Renal cortical epithelial cell (primary cell): ENCODE measurements at places on chromosomes 13 and 19.

GRCh38 chr13:80251403-80251802 is 89.5 kb downstream of the SPRY2 start:
- peak; percentile 78 for DNase-seq

DNA sequence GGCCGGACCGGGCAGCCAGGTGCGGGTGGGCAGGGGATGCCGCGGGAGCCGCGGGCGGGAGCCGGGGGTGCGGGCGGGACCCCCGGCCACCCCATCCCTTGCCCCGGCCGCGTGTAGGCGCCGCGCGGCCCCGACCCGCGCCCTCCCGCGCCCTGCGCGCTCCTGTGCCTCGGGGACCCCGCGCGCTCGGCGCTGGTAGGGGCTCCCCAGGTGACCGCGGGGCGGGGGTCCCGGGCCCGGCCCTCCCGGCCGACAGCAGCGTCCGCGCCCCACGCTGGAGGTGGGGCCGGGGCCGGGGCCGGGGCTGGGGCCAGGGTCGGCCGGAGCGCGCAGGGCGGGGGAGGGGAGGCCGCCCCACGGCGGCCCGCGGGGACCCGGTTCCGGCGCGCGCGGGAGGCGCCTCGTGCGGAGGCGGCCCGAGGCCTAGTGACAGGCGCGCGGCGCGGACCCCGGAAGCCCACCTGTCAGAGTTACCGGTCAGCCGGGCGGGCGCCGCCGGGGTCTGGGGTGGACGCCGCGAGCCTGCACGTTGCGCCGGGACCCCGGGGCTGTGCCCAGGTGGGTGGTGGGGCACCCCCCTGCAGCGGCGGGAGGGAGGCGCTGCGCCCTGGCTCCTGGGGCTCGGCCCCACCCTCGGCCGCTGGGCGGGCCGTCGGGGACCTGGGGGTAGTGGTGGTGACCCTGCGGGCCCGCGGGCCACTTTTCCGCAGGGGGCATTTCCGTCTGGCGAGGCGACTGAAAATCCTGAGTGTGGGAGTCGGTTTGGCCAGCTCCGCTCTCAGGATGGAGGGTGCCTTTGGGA is 518 bp downstream of the TFDP1 start:
- no peak for DNase-seq

- no peak for DNase-seq
These were observed 37.0 kb upstream of the TEX29 start for GRCh38 chr13:111283457-111283856.

GRCh38 chr19:18262144-18262543 is 12.1 kb downstream of the IQCN start:
- no peak for DNase-seq

DNA sequence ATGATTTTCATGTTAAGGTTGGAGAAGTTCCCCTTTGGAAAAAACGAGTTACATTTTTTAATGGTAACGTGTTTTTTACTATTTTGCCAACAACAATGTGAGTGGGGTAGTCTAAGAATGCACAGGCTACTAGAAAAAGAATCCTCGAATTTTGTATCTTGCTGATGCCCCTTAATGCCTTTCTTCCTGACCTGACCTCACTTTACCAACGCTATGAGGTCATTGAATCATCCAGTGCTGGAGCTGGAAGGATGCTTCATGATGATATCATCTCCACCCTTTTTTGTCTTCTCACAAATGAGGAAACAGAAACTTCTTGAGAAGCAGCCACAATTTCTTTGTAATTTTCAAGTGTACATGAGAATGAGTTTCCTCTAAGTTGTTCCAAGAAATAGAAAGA is 8.2 kb upstream of the UBL3 start:
- DNase-seq: no peak

DNA sequence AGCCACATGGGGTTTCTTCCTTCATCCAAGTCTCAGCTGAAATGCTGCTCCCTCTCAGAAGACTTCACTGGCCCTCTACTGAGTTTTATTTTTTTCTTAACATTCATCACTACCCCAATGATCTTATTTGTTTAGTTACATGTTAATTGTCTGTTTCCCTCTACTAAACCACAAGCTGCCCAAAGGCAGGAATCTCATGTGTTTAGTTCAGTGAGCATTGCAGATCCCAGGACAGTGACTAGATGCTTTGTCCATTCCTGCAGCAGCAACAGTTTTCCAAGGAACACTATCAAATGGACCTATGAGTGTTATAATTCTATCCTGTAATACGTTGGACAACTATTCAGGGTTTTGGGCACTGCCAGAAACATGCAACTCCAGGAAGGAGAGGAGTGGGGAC is 93.1 kb downstream of the RNASEH2B start:
- no peak for DNase-seq

DNA sequence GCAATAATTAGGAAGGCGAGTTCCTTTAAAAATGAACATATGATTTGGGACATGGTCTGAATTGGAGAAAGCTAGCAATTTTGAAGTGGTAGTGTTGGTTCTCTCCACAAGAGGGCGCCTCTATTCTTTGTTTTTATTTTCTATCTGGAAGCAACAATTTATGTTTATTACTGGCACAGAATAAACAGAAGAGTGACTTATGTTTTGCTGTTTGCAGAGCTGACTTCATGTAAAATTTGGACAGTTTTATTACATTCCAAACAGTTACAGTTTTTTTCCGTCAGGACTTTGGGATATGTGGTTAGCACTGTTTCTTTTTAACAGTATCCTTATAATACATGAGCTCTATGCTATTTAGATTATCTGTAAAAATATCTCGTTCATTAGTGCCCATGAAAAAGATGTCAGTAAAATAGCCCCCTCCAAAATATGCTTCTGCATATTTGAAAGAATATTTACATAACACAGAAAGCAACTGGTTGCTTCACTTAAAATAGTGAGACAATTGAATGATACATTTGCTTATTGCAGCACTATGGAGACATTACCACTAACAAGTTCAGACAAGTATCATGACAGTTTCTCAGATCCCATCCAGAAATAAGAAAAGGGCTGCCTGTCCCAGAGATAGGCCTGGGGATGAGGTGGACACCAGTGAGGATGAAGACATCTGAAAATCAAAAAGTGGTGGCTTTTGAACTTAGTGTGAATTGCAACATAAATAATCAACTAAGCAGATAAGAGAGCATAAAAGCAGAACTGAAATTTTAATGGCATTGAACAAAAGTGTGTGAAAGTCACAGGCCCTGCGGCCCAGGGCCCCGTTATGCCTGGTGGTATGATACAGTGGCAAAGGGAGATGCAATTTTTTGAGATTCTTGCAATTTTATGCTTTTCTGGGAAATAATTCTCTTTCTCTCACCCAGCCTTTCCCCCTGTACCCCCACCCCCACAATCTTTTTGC is 32.3 kb upstream of the FGF9 start:
- peak; percentile 40 for DNase-seq

DNA sequence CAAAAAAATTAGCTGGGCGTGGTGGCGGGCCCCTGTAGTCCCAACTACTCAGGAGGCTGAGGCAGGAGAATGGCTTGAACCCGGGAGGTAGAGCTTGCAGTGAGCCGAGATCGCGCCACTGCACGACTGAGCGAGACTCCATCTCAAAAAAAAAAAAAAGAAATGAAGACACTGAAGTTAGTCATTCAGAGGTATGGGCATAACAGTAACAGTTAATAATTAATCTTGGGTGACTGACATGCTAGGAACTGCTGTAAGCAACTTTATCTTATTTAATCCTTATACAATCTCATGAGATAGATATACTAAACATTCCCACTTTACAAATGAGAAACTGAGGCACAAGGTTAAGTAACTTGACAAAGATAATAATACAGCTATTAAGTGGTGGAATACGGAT is 4.9 kb downstream of the SKA3 start:
- DNase-seq: peak; percentile 85

DNA sequence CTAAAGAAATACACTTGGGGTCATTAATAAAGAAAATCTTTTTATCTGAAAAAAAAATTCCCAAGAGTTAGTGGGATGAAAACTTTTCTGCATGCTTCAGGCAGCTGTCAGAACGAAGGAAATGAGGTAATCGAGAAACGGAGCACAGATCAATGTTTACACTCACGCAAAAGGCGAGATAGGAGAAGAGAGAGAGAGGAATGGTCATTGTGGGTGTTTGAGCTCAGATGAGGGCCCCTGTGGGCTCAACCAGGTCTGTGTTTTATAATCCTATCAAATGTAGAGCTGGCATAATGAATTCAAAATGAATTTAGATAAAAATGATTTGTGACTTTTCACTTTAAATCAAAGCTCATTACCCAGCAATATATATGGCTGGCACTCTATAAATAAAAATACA is 6.3 kb upstream of the RXFP2 start:
- no peak for DNase-seq

- no peak for DNase-seq
These were observed at the start of gene KEAP1 for GRCh38 chr19:10503002-10503789. Gene KEAP1 (minus strand): TSS chr19:10503356. CDS start chr19:10500033, 3,323 bp downstream.

DNA sequence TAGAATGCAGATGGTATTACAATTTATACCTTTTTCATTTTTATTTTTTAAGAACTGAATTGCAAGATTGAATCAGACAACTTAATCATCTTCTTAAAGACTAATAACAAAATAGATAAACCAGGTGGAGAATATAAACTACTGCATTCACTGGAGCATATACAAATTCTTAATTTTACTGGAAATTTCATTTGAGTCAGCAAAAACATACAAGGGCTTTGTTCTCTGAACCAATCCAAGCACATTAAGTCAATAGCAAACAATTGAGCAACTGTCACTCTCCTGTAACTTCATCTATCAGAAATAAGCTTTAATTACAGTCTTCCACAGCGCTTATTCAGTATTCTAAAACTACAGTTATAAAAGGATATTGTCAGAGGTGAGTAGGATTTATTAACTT is 167.4 kb upstream of the OBI1 start:
- DNase-seq: no peak

DNA sequence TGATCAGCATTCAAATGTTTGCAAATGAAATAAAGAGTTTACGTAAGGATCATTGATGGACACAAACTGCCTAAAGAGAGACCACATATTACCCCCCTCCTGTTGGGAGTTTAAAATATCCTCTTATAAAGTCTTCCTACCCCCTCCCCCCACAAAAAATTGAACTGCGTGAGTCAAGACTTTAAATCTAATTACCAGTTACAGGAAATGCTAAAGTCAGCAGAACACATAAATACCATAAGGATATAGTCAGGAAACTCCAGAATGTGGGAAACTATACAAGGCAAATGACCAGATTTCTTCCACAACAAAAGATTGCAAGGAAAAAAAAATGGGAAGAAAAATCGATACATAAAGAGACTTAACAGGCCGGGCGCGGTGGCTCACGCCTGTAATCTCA is 44.4 kb upstream of the FARP1 start:
- no peak for DNase-seq

GRCh38 chr19:3268326-3268725 is 43.9 kb downstream of the CELF5 start:
- DNase-seq: no peak

- peak; percentile 47 for DNase-seq
These were observed 3.7 kb downstream of the HRC start for GRCh38 chr19:49151267-49152118.

- no peak for DNase-seq
These were observed 19.5 kb downstream of the COMP start for GRCh38 chr19:18771328-18772242.

GRCh38 chr13:23608701-23609413 is 38.6 kb downstream of the TNFRSF19 start:
- DNase-seq: peak; percentile 38

- no peak for DNase-seq
These were observed 109.0 kb downstream of the LHFPL6 start for GRCh38 chr13:39494006-39494405.

GRCh38 chr13:73940098-73940497 is 194.1 kb downstream of the KLF12 start:
- peak; percentile 36 for DNase-seq

DNA sequence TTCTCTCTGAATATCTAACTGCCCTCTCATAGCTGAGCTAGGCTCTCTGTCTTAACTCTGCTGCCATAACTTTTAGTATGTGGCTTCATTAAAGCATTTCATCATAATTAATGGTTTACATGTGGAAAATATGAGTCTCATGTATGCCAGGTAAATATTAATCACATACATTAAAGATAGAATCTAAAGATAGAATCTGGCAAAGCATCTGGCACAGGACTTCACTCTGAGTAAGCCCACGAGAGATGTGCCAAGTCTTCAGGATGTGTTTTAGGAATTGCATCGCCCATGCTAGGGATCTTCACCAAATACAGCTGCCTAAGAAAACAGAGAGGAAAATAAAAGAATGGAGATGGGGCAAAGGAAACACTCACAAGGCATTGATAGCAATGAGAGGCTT is 285.8 kb downstream of the DIAPH3 start:
- no peak for DNase-seq

GRCh38 chr13:24921881-24922280 is 157.9 kb downstream of the RNF17 start:
- no peak for DNase-seq

GRCh38 chr19:13100841-13101589 is 1.6 kb downstream of the LYL1 start:
- DNase-seq: no peak

- DNase-seq: no peak
These were observed 1.2 kb downstream of the CBARP start for GRCh38 chr19:1236576-1236975.

GRCh38 chr13:110108348-110109139 is 198.4 kb downstream of the COL4A1 start:
- peak; percentile 70 for DNase-seq

DNA sequence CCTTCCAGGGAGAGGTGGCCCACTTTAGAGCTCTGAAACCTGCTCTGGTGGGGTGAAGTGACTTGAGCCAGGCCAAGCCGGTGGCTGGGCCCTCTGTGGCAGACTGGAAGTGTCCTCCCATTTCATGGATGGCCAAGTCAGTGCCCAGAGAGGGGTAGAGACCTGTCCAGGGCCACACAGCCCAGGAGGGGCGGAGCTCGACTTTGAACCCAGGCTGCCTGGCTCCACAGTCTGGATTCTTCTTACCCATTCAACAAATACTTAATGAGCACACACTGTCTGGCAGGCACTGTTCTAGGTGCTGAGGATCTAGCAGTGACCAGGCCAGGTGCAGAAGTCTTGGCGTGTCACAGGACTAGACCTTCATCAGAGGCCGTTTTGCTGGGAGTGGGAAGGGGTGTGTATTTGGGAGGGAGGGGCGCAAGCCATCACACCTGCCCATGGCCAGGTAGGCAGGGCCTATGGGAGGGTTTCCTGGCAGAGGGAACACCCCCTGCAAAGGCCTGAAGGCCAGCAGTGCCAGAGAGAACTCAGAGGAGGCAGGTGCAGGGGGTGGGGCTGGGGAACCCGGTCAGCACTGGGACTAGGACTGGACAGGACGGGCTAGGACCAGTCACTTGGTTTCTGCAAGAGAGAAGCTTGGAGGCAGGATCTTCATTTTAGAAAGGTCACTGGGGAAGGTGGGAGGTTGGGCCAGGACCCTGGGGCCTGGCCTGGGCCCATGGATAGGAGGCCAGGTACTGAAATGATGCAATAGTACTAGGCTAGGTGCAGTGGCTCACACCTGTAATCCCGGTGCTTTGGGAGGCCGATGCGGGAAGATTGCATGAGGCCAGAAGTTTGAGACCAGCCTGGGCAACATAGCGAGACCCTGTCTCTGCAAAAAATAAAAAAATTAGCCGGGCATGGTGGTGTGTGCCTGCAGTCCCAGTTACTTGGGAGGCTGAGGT is 31.8 kb downstream of the DNM2 start:
- DNase-seq: peak; percentile 27
